ENCODE measurements at places on chromosomes 1 and 21. TPM values are rescaled to one million over a fixed set of nuclear protein-coding genes. Genes with fewer than 3 reads are reported as not detected.

GRCh38 chr1:191970116-191970515 is 188.1 kb upstream of the RGS18 start:
- DNase-seq, result no peak

- DNase-seq, result no peak
These were observed 38.7 kb downstream of the MAPKAPK2 start for GRCh38 chr1:206723462-206723804.

GRCh38 chr1:149888247-149888998 is 10.9 kb upstream of the BOLA1 start:
- no peak for DNase-seq

GRCh38 chr1:65174585-65174984 is 26.6 kb downstream of the AK4 start:
- DNase-seq, result peak; percentile 87

The SPRR1B gene
- total RNA-seq, result 36.3 TPM

The TDRD5 gene
- not detected for total RNA-seq

Data from foreskin keratinocyte (primary cell).